Midbrain (tissue), 1 donor: ENCODE measurements at places on chromosomes 3 and 15.

GRCh38 chr3:71859123-71859519, 74.2 kb upstream of the PROK2 start:
- peak; percentile 59 for DNase-seq

DNA sequence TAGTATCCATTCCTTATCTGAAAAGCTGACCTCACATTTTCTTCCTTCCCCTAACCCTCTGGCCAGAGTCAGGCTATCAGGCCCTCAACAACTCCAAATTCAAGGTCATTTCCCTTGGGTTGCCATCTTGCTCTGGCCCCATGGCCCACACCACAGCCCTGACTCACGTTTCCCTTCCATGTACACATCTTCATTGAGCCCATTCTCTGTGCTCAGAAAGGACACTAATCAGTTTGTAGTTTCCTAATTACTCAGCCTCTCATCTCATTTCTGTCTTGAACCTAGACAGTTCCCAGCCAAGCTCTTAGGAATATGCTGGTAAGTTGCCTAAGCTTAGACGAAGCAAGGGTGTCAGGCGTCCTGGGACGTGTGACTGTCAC, 14.9 kb downstream of the TGM5 start:
- DNase-seq, result no peak

DNA sequence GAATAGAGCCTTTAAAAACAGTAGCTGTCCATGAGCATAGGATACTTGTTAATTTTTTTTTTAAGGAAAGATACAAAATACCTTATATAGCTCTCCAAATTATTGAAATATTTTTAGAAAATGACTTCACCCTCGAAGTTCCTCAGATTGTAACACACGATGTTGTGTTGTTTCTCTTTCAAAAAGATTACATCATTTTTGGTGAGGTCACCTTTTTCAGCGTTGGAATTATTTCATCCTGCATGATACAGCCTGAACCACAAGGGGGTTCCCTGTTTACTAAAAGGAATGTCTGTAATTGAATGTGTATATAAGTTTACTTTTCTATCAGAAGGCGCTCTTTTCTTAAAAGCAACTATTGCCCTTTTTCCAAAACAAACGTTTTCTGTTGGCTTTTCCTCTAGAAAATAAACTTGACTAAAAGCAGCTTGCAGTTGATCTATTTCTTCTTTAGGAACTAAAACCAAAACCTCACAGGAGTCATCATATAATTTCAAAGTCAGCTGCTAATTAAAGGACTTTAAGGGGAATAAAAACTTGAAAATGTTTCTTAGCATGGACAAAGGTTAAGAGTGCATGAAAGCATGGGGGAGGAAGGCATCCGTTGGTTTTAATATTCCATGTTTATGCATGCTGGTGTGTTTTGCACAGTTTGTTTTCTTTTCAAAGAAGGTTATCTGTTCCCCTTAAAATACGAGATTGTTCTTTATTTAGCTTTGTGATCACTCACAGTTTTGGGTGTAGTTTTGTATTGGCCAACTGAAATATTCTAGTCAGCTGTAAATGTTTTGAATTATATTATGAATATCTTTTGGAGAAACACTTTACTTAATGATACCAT, 29.4 kb downstream of the LYSMD4 start:
- DNase-seq, result peak; percentile 40

DNA sequence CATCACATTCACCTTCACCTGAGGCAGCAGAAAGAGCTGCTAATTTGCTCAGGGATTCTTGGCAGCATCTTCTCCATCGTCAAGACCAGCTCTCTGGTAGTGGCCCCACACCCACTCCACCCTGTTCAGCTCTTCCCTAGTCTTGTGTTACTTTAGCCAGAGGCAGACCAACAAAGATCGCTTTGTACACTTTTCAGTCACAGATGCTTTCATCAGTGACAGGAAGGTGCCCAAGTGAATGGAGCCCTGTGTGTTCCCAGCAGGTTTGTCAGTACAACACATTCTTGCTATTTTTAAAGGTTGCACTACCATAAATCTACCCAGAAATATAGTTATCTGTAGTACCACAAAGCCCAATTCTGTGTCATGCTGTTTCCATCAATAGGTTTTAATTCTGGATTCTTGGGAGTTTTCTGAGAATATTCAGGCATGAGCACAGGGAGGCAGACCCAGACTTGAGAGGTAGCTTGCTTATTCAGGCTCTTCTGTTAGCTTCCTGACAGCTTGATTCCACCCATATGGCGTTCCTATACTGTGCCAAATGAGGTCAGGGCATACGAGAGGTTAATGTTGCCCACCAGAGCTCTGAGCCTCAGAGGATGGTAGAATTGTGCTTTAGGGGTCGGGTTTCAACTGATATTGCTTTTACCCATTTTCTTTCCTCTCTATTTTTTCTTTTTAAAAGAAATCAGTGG, 109.8 kb upstream of the MANF start:
- no peak for DNase-seq

- DNase-seq, result no peak
Measured at GRCh38 chr3:104176706-104177105, 1190.0 kb upstream of the ALCAM start.

GRCh38 chr3:193553586-193553985, 1.1 kb downstream of the ATP13A4 start:
- DNase-seq, result no peak

DNA sequence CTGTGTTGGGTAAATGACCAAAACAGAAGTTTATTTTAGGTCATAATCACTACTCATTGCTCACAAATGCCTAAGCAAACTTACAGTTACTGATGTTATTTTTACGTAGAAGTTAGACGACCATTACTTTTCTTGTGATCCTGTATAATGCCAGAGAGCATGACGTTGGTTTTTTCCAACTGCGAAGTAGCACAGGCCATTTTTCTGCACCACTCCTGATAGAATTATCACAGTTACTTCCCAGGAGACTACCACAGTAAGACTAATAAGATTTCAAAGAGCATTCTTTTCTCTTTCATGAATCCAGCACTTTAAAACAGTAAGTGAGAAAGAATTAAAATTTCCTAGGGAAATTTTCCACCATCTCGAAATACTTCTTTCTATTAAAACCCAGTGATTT, 19.8 kb downstream of the CD200 start:
- no peak for DNase-seq

- no peak for DNase-seq
Measured at GRCh38 chr15:89673165-89673512, 6.0 kb downstream of the PLIN1 start.

GRCh38 chr3:28672406-28672805, 323.8 kb upstream of the AZI2 start:
- DNase-seq, result no peak

DNA sequence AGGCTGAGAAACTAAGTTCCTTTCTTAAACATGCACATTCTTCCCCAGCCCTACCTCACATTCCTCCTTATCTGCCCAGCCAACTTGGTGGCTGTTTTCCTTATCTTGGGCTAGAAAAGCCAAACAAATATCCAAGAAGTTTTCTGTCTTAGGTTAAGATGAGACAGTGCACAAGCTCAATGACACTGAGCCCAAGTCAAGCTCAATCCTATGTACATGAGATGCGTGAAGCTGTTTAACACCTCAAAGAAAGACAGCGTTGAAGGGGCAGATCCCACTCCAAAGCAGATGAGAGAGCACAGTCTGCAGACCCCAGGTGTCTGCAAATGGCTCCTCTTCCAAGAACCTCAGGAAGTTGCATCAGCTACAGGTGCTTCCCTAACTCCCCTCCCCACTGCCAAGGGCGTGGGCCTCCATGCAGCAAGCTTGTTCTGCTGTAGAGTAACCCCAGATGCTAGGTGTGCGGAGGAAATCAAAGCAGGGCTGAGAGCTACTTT, 16.6 kb downstream of the LRRC2 start:
- no peak for DNase-seq

DNA sequence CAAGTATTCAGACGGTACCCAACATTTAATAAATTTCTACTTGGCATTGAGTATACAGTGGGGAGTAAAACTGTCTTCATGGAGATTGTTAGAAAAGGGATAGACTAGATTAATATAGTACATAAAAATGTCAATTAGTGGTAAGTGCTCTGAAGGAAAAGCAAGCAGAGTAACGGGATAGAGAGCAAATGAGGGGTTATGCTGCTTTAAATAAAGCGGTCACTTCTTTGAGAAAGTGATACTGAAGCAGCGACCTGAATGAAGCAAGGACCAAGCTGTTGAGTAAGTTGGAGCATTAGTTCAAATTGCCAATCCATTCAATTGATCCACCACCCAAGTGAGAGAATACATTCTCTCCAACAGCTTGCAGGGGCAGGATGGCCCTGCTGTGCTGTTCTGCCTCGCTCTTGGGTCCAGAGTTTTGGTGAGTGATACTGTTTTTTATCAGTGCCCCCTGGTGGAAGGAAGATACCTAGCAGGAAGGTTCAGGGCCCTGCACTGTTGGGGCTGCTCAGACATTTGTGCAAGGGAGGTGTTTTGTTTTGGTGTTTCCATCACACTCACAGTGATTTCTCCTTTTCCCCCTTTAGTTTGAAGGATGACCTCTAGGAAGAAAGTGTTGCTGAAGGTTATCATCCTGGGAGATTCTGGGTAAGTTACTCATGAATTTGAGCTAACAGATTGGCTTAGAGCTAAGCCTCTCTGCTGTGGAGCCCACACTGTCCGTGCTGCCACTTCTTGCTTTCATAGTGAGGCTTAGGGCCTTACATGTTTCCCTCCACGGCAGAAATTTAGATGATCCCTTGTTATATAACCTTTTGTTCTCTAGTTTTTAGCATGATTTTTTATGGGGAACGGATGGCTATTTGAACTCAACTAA, 69.0 kb downstream of the RAB7A start:
- DNase-seq, result peak; percentile 77

DNA sequence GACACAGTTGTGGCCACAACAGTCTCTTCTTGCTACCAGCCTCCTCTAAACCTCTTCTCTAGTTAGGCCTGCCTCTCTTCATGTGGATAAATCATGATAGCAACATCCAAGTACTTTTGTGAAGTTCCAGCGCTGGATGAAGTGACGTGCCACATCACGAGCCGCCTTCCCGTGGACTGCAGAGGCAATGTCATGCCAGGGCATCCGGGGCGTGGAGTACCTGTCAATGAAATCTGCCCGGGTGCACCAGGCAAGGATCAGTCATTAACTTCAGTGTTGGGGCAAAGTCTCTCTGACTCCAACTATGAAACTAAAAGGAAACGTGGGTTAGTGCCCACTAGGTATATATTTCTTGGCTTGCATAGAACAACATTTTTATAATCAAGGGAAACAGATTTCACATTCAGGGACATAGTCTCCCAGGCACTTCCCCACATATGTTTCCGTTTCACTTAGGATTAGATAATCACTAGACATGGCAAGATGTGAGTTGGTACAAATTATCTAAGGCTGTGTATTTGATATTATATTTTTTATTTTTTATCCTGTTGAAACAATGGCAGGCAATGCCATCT, 133.6 kb downstream of the PLD1 start:
- DNase-seq, result no peak

DNA sequence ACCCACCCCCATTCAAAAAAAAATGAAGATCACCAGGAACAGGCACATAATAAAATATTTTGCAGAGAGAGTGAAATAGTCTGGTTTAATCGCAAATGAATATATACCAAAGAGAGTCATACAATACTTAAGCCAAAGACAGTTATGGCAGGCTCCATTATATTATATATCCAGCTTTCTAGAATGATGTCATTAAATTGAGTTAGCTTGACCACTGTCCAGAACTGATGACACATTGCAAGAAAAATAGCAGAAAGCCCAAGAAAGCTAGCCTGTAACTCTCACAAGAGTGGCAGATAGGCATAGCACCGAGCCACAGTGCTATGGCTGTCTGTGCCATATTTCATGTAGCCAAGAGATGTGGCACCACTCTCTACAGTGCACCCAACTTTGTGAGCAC, 231.9 kb upstream of the SEMA6D start:
- DNase-seq, result no peak

- no peak for DNase-seq
Measured at GRCh38 chr3:75886971-75887526, 101.7 kb upstream of the ZNF717 start.
